ENCODE measurements at places on chromosomes 16 and 17.
A peak's percentile ranks its signal among the peaks of the same experiment; 100 is the strongest.

GRCh38 chr17:67335245-67335835, 31.0 kb downstream of the PSMD12 start:
- DNase-seq = no peak

DNA sequence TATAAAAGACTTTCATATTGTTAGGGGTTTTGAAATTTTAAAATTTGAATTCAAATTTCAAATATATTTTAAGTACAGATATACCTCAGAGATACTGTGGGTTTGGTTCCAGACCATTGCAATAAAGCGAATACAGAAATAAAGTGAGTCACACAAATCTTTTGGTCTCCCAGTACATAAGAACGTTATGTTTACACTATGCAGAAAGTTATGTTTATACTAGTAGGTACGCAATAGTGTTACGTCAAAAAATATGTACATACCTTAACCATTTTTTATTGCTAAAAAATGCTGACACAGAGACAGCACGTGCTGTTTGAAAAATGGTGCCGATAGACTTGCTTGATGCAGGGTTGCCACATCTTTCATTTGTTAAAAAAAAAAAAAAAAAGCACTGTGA, 19.7 kb downstream of the NUP88 start:
- no peak for DNase-seq

DNA sequence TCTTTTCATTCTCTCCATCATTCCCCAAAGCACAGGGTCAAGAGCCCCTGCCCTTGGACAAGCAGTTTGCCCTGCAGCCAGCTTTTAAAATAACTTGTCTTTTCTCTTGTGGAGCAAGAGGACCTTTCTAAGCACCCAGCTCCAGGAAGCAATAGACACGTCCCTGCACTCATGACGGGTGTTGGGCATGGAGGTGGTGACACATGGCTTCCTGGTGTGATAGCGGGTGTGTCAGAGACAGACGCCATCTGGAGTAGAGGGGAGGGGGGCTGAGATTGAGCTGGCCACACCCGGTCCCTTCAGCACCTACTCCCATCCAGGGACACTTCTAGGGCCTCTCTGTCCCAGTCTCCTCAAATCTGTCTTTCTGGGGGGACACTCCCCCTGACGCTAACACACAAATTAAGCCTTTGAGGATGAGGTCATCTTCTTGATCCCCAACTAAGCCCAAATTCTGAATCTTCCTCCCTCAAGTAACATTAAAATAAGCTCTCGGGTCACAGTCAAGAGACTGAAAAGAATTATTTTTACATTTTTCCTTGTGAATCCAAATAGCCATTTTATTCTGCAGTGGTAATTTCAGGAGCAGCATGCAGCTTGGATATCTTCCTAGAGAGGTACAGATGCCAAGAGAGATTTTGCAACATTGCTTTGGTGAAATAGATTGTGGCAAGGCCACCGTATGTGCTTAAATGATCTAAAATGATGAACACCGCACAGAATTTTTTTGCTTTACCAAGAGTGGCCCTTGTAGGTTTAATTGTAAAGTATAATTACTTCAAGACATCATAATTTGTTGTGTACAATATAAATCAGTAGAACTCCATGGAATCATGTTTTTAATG, 216.6 kb upstream of the IRX3 start:
- no peak for DNase-seq

- DNase-seq = no peak
These were observed 99.1 kb downstream of the ADAMTS18 start for GRCh38 chr16:77335652-77336234.

GRCh38 chr17:68603656-68604055, 2.5 kb upstream of the FAM20A start:
- no peak for DNase-seq

- peak; percentile 35 for DNase-seq
These were observed 15.5 kb upstream of the MMD start for GRCh38 chr17:55437159-55437605.

DNA sequence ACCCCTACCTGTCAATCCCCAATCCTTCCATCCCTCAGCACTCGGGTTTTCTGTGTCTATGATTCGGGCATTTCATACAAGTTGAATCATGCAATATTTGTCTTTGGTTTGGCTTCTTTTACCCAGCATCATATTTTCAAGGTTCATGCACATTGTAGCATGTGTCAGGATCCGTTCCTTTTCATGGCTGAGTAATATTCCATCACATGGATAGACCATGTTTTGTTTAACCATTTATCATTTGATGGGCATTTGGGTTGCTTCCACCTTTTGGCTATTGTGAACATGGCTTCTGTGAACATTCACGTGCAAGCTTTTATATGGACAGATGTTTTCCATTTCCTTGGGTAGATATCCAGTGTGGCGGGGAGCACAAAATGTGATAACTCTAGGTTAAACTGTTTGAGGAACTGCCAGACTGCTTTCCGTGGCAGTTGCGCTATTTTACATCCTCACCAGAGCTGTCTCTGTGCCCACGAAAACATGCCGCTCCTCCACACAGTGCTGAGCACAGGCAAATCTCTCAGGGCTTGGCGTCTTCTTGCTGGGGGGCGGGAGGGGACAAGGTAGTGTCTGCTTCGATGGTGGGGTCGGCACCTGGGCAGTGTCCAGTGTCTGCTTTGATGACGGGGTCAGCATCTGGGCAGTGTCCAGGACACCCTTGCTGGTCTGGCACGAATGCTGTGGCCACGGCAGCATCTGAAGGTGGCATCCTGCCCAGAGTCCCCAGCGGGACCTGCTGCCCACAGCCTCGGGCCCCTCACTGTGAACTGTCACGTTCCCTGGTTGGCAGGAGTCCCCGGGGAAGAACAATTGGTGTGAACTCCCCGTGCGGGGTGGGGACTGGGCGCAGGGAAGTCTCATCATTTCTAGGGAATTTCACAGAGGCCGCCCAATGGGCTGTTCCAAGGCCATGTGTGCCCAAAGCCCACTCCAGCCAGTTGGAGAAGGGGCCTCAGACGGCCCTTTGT, 32.4 kb upstream of the JPH3 start:
- DNase-seq = no peak

DNA sequence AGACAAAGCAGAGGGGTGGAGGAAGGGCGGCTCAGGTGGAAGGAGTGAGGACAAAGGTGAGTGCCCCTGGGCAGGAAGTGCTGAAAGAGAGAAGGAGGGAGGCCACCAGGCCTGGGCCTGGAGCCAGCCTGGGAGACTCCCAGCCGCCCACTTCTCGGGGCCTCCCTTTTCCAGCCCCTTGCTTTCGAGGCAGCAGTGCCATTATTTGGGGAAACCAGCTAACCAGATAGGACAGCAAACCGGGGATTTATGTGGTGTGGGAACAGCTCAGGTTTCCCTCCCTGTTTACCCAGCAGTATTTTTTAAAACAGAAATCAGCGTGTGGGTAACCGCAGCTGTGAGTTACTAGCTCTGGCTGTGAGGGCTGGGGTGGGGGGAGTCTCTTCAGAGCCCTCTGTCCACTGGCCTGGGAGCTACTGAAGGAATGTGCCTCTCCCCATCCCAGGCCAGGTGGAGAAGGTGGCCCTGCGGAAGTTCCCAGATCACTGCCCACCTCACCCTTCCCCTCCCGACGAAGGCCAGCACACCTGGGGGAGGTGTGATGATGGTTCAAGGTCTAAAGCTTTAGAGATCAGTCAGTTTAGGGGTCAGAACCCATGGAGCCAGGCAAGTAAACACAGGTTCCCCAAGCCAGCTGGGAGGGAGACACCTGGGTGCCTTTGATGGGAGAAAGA, 8.4 kb upstream of the MEOX1 start:
- no peak for DNase-seq

- DNase-seq = no peak
These were observed 93.6 kb downstream of the CYLD start for GRCh38 chr16:50835358-50836060.
